ENCODE measurements at places on chromosomes 11 and 22.
A peak's percentile ranks its signal among the peaks of the same experiment; 100 is the strongest.

DNA sequence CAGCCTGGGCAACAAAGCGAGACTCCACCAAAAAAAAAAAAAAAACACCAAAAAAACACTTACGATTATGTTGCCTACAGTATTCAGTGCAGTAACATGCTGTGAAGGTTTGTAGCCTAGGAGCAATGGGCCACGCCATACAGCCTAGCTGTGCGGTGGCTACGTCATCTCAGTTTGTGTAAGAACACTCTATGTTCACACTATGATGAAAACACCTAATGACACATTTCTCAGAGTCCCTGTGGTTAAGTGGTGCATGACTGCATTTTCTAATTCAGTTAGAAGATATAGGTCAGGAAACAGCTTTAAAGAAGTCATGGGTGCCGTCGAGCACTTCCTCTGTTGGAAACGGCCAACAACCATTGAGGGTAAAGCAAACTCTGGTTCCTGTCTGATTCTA is 75.7 kb upstream of the ANO1 start:
- no peak for DNase-seq

DNA sequence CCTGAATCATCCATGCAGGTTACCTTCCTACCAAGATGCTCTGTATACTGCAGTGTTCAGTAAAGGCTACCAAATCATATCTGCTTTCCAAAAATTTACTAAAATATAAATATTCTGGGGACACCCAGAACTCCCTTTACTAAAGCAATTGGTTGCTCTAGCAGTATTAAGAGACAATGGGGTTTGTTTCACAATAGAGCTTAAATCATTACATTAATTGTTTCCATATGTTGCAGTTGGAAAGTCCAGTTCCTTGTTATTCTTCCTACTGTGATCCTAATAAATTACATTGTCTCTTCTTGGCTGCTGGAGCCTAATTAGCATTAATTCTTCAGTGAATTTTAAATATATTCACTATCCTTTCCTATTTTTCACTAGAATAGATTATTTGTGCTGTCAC is 316.0 kb upstream of the MTNR1B start:
- DNase-seq, result no peak

- no peak for DNase-seq
Measured at GRCh38 chr11:60455531-60456042, at the start of gene MS4A1. Gene MS4A1, plus strand, starts transcription at chr11:60455847. Its CDS starts 6,528 bp downstream, at chr11:60462375.

DNA sequence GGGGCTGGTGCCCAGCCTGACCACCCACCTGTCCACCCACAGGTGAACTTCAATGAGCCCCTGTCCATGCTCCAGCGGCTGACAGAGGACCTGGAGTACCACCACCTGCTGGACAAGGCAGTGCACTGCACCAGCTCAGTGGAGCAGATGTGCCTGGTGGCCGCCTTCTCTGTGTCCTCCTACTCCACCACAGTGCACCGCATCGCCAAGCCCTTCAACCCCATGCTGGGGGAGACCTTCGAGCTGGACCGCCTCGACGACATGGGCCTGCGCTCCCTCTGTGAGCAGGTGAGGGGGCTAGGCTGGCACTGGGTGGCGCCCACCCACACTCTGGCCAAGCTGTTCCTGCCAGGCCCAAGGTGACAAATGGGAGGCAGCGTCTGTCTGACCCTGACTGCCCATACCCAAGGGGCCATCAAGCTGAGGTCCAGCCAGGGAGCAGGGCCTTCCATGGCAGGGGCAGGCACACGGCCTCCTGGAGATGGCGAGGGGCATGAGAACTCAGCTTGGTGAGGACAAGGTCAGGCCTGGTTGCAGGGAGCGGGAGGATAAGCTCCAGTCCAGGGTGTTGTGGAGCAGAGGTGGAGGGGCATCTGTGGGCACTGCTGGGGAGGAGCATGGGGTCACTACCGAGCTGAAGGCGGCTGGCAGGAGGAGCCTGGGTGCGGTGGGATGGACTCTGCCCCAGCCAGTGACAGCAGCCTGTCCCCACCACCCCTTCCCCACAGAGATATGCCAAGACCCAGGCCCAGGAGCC is 77.7 kb downstream of the MORC2 start:
- DNase-seq, result peak; percentile 30

DNA sequence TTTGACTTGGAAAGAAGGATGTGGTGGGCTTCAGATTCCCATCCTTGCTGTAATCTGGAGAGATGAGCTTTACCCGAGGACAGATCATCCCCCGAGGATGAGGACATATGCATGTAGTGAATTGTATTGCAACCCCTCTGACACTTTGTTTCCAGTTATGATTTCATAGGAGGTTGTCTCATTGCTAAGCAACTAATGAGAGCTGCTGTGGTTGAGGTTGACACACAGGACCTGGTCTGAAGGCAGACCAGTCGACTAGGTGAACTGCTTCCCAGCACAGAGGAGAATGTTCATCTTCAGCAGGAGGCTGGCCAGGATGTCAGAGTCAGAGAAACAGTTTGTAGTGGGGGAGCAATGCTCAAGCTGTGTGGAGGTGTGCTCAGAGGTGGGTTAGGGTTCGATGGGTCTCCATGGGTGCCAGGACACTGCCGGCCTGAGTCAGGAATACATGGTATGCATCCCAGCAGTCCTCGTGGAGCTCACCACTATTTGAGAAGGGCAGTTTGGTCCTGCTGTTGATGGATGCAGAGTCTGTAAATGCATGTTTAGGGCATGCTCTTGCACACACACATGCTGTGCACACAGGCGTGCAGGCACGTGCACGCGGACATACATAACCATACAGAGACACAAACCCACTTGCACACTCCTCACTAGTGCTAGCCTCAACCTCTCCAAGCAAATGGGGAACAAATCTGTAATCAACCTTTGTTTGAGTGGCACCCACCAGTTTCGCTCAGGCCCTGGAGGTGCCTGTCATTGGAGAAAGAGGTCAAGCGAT is 153.7 kb downstream of the TBC1D22A start:
- no peak for DNase-seq

DNA sequence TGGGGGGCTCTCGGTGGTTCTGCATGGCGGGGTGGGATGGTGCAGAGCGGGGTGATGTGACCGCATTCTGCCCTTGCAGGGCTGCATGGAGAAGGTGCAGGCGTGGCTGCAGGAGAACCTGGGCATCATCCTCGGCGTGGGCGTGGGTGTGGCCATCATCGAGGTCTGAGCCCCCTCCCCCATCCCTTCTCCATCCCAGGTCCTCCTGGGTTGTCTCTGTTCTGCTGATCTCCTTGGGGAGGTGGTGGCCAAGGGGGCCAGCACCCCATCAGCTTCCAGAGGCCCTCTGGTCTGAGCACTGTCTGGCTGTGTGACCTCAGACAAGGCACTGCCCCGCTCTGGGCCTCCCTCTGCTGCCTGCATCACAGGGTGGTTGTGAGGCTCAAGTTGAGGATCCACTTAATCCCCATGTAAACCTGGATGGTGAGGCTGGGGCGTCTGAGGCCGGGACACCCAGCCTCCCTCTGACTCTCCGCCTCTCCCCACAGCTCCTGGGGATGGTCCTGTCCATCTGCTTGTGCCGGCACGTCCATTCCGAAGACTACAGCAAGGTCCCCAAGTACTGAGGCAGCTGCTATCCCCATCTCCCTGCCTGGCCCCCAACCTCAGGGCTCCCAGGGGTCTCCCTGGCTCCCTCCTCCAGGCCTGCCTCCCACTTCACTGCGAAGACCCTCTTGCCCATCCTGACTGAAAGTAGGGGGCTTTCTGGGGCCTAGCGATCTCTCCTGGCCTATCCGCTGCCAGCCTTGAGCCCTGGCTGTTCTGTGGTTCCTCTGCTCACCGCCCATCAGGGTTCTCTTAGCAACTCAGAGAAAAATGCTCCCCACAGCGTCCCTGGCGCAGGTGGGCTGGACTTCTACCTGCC is 53.3 kb downstream of the CD82 start:
- DNase-seq, result no peak

DNA sequence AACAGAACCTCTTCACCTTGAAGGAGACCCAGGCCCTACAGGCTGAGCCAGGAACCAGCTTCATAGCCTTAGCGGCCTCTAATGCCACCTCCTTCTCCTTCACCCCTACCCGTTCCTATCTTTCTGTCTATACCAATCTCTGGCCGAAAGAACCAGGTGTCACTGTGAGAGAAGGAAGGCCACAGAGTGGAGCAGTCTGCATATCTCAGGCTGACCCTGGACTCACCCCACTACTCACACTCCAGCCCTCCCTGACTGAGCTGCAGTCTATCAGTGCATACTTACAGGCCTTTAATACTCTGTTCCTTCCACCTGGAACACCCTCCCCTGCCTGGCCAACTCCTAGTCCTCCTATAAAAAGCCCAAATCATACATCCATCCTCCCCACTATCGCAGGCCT is 32.7 kb downstream of the ARAP1 start:
- no peak for DNase-seq

- DNase-seq, result no peak
Measured at GRCh38 chr11:87215236-87215635, 177.5 kb downstream of the TMEM135 start.

DNA sequence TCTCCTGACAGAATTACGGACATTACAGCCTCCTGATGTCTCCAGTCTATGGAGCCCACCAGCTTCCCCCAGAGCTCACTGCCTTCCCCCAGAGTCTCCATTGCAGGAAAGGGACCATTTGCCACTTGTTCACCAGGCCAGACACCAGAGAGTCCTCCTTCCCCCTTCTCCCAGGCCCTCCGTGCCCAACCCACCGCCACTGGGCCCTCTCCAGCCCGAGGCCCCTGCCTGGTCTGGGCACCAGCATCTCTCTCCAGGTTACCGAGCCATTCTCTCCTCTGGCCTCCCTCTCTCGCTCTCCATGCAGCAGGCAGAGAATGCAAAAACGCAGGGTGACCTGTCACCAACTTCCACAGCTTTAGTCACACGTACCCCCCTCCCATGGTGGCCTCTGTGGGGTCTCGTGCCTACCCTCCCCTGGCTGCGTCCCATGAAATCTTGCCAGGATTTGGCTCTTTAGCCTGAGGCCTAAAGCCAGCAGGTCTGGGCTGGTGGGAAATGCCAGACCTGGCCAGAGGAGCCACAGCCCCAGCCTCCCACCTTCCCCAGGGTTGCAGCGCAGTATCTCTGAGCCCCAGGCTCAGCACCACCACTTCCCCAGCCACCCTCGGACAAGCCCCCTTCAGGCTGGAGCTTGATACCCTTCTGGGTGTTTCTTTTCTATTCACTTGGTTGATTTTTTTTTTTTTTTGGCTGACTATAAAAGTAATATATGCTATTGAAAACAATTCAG is 6.8 kb upstream of the SERPINH1 start:
- DNase-seq, result no peak

GRCh38 chr11:45641961-45642360 is 23.5 kb downstream of the CHST1 start:
- DNase-seq, result no peak

- DNase-seq, result no peak
Measured at GRCh38 chr11:3665336-3666022, 5.7 kb downstream of the CHRNA10 start.

- no peak for DNase-seq
Measured at GRCh38 chr11:2302896-2303626, 1.2 kb downstream of the TSPAN32 start.

DNA sequence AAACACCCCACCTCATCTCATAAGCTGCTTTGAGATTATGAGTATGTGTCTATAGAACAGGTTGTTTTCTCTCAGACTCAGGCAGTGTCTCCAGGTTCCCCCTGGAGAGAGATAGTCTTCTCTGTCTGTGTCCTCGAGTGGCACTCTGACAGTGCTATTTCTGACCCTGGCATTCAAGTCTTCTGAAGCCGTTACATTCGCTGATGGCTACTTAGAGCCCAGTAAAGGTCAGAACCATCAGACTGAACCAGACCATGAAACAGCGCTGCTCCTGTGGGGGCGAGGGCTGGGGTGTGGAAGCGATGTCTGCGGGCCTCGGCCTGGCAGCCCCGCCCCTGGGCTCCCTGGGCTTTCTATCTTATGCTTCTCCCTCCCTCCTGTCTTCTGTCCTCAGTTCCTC is 23.5 kb downstream of the SHISA8 start:
- DNase-seq, result no peak

- DNase-seq, result no peak
Measured at GRCh38 chr11:8251616-8252295, 11.9 kb downstream of the LMO1 start.

- peak; percentile 40 for DNase-seq
Measured at GRCh38 chr22:35733791-35734516, 16.3 kb downstream of the APOL5 start.

GRCh38 chr11:75152090-75152489 is 1.2 kb downstream of the SLCO2B1 start:
- no peak for DNase-seq

DNA sequence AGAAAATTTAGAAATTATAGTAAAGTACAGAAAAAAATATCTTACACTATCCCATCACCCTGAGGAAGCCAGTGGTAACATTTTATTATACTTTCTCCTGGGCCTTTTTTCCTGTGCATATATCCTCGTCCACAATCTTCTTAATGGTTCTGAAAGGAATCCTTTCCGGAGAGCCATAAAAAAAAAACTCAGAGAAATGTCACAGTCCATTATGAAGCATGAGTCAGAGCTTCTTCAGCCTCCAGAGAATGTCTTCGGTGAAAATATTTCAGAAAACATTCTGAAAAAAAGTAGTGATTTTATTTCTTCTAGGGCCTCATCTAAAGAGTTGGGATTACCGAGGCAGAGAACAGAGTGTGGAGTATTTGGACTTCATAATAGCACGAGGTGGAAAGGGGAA is 163.4 kb downstream of the INSC start:
- no peak for DNase-seq

DNA sequence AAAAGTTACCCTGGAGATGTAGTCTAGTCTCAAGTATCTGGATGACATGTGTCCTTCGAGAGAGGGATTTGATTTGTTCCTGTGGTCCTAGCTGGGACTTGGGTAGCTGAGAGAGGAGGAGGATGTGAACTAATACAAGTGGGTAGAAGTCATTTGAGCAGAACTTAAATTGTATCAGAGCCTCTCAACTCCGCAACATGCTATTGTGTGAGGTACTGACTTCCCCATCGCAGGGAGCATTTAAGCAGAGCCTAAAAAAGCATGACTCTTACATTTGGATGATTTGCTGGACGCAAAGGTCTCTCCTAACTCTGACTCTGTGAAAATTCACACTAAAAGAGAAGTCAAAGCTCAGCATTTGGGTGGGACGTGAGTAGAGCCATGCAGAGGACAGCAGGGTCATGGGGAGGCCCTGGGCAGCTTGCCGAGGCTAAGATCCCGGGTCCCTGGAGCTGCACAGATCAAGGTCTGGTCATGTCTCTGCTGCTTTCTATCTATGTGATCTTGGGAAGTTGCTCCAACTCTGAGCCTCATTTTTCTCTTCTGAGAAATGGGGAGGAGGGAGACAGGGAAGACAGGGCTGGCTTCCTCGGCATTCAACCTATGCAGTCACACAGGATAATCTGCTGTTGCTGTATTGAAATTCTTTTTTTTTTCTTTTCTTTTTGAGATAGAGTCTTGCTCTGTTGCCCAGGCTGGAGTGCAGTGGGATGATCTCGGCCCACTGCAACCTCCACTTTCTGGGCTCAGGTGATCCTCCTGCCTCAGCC is 44.9 kb downstream of the CD82 start:
- no peak for DNase-seq

- no peak for DNase-seq
Measured at GRCh38 chr11:32571039-32571438, 12.6 kb upstream of the EIF3M start.

GRCh38 chr11:34439610-34440198 is 970 bp downstream of the CAT start:
- no peak for DNase-seq

GRCh38 chr11:17774232-17775034 is 39.9 kb downstream of the KCNC1 start:
- no peak for DNase-seq

GRCh38 chr11:110308071-110308470 is 11.7 kb upstream of the RDX start:
- no peak for DNase-seq

Data from fibroblast of the aortic adventitia (primary cell).